ENCODE measurements at places on chromosomes 3 and 15.

- DNase-seq = no peak
Measured at GRCh38 chr15:63628123-63628822, 31.1 kb downstream of the FBXL22 start.

DNA sequence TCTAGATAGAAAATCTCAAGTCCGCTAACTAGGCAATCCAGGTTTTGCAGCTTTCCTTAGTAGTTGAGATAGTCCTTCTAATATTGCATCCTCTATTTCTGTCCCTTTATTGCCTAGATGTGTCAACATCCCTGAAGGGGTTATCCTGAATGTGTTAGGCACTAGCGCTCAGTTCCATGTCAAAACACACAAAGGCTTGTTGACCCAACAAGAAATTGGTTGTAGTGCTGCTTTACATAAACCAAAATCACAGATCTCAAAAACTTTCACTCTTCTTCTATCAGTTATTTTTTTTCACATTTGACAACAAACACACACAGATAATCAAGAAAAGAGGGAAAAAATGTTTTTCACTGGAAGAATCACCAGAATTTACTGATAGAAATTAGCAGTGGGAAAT, 51.4 kb upstream of the SOX2 start:
- DNase-seq = no peak

DNA sequence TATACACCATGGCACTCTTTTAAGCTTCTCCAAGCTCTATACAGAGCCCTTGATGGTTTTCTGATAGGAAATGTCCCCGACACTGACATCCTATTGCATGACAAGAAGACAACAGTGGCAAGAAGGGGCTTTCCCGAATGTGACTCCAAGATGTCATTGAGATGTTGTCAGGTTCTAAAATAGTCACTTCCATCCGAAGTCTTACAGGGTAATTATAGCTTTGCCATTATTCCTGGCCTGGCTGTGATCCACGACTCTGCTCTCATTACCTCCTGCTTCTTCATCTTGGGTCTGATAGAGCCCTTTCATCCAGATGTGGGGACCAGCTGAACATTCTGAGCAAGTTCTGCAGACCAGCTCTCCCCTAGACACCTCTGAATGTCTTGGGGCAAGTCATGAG, 40.6 kb upstream of the ADAMTS9 start:
- no peak for DNase-seq

DNA sequence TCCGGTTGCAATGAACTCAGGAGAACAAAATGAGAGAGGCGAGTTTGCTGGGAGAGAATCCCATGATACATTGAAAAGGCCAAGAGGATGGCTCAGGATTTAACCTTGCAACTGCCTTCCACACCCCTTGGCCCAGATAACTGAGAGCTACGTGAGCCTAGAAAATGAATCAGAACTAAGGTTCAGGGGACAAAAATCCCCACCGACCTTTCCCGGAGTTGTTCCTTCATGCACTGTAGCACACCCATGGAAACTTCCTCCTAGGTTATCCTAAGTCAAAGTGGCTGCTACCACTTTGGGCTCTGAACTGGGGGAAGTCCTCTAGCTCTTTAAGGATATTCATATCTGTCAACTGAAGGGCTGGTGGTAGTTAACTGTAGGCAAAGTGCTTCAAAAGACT, 58.3 kb upstream of the SLC4A7 start:
- DNase-seq = no peak

- DNase-seq = no peak
Measured at GRCh38 chr3:53320697-53321096, 26.6 kb downstream of the DCP1A start.

- no peak for DNase-seq
Measured at GRCh38 chr15:75776065-75776423, 63.4 kb upstream of the CSPG4 start.

DNA sequence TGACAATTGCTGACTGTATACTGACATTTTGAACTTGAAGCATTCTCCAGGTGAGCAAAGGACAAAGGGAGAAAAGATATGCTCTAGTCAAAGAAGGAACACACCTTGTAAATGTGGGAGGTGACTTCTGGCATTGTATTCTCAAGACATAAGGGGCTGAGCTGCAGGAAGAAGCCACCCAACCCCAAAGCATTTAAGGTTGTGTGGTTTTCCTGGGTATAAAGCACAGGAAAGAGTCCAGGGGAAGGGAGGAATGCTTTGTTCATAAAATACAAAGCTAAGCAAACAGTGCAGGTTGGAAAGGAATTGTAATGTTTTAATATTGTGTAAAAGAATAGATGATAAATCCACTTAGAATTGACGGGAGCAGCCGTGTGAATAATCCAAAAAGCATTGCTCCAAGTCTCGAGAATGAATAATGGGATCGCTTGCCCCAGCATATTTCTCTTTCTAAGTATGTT, 102.4 kb upstream of the LRIG1 start:
- no peak for DNase-seq

DNA sequence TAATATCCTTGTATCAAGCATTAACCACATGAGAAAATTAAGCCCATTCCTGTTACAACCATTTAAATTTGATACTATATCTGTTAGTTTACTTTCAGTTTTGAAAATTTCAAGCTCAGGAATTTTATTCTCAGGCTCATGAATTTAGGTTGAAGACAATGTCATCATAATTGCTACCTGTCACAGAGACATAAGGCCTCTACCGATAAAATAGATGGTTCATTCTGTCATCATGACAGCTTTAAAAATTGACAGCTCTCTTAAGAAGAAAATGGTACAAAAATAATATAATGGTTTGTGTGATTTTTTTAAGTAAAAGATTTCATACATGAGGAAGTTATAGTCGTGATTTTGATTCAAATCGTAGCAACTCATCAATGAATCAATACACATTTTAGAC, 1003.2 kb downstream of the ROBO1 start:
- no peak for DNase-seq

- DNase-seq = no peak
Measured at GRCh38 chr3:141738891-141739363, 829 bp downstream of the RNF7 start.

GRCh38 chr3:10286596-10287295, 6.0 kb downstream of the GHRL start:
- DNase-seq = no peak

GRCh38 chr3:115233021-115233420, 85.9 kb upstream of the ZBTB20 start:
- no peak for DNase-seq

Measured in activated CD8-positive, alpha-beta memory T cell treated with anti-CD3 and anti-CD28 coated beads for 1 hour (primary cell).